ENCODE measurements at places on chromosomes 11 and 22.

DNA sequence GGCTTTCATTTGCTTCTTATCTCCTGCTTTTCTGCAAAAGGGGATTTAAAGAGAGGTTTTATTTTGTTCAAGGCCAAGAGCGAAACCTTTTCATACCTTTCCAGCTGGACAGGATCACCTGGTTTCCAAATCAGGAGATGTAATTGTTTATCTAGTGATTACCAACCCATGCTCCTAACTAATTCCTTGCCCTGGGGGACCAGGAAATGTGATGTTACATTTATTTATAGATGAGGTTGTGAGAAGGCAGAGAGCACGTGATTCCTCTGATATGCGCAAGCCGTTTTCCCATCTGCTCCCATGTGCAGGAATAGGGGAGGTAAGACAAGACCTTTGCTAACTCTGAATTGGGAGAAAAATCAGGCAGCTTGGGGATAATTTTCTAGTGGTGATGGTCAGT lies 507.2 kb upstream of the LARGE1 start:
- peak; percentile 9 for DNase-seq

GRCh38 chr11:123588117-123588863 lies 66.1 kb downstream of the SCN3B start:
- DNase-seq: no peak

DNA sequence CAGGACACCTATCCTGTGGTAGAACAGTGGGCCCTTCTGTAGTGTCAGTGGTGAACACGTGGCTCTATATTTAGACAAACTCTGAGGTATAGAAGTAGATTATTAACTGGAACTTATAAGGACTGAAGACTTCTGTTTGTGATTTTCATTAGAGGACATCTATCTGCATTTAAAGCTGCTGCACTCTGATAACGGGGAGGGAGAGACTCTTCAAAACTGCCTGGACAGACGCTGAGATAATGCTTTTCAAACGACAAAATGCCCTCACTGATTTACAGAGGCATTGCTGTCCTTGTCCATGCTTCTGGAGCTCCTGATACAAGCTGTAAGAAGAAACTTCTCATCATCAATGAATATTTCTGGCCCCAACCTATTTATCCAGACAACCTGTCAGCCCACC lies 425.2 kb downstream of the OPCML start:
- DNase-seq: no peak

DNA sequence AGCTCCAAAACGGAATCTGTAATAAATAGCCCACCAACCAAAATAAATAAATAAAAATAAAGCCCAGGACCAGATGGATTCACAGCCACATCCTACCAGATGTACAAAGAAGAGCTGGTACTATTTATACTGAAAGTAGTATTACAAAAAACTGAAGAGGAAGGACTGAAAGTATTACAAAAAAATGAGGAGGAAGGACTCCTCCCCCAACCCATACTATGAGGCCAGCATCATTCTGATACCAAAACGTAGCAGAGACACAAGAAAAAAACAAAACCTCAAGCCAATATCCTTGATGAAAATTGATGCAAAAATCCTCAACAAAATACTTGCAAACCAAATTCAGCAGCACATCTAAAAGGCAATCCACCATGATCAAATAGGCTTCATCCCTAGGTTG lies 65.4 kb downstream of the CYP2R1 start:
- no peak for DNase-seq

DNA sequence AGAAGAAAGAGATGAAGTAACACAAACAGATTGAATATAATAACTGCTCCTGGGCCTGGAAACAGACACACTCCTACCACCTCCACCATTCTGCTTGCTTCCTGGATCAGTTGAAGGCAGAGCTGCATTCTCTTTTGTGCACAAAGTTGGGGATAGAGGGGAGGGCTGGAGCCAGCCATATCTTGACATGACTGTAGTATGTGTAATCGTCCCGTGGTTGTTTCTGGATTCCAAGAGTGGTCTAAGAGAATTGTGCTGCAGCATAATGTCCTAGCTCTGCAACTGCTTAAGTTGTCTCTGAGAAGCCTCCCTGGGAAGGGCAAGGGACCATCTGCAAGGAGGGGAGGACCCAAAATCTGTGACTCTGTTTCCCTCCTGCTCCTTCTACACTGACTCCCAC lies 3.2 kb downstream of the CRY2 start:
- no peak for DNase-seq

GRCh38 chr11:102829316-102830000 lies 14.0 kb downstream of the MMP3 start:
- DNase-seq: no peak

- no peak for DNase-seq
Measured at GRCh38 chr11:31883435-31883834, 72.3 kb upstream of the PAX6 start.

- no peak for DNase-seq
Measured at GRCh38 chr22:44543362-44543761, 45.3 kb upstream of the RTL6 start.

DNA sequence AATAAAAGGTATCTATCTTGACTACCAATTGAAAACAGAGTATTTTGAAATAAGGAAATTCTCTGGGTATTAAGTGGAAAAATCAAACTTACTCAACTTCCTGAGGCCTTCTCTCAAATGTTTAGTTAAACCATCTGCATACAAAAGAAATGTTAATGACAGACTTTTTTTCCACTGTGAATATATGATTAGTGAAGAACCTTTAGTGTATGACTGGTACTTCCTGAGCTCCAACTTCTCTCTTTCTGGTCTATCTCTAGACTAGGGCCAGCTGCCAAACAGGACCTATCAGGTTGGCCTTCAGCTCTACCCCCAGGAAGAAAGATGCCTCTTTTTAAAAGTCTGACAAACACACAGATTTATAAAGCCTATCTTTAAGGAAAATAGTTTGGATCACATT lies 68.8 kb upstream of the SCUBE2 start:
- DNase-seq: no peak

- no peak for DNase-seq
Measured at GRCh38 chr11:47512701-47513100, 40.2 kb downstream of the CELF1 start.

- DNase-seq: no peak
Measured at GRCh38 chr11:66046901-66047300, 2.1 kb downstream of the GAL3ST3 start.

DNA sequence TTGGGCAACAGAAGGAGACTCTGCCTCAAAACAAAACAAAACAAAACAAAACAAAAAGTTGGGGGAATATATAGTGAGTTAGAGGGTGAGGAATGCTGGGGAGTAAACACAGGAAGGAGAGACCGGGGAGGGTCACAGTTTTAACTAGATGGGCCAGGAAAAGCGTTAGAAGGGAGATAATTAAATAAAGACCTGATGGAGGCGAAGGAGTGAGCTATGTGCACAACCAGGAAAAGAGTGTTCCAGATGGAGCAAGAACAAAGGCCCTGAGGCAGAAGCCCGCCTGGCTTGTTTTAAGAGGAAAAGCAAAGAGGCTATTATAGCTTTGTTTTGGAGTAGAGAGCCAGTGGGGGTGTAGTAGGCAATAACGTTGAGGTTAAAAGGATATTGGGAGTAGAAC lies 4.8 kb upstream of the PLA2G6 start:
- DNase-seq: no peak

DNA sequence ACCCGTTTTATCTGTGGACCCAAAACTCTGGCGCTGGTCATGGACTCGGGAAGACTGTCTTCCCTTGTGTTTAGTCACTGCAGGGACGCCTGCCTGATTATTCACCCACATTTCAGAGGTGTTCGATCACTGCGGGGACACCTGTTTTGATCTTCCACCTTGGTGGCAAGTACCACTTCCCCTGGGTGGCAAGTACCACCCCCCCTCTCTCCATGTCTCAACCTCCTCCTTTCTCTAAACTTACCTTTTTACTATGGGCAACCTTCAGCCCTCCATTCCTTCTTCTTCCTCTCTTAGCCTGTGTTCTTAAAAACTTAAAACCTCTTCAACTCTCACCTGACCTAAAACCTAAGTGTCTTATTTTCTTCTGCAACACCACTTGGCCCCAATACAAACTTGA lies 1.9 kb upstream of the NDUFC2 start:
- no peak for DNase-seq

- no peak for DNase-seq
Measured at GRCh38 chr22:27295040-27295439, 506.5 kb downstream of the MN1 start.

GRCh38 chr11:12667646-12668045 lies 6.6 kb upstream of the TEAD1 start:
- no peak for DNase-seq

- DNase-seq: no peak
Measured at GRCh38 chr22:43520632-43521039, 108.8 kb downstream of the MPPED1 start.

Data from tongue (tissue), 3 donors.